SHP77 treated with DMSO at 0.1 percent for 48 hours (cell line): ENCODE measurements at places on chromosomes 13 and 19.

DNA sequence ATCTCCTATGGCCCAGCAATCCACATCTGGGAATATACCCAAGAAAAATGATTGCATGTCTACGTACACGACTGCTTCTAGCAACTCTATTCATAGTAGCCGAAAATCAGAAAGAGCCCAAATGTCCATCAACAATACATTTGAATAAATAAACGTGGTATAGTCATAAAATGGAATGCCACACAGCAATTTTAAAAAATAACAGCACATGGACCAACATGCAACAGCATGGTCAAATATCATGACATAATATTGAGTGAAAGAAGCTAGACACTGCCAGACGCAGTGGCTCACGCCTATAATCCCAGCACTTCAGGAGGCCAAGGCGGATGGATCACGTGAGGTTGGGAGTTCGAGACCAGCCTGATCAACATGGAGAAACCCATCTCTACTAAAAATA, 16.3 kb downstream of the TEX101 start:
- no peak for DNase-seq

DNA sequence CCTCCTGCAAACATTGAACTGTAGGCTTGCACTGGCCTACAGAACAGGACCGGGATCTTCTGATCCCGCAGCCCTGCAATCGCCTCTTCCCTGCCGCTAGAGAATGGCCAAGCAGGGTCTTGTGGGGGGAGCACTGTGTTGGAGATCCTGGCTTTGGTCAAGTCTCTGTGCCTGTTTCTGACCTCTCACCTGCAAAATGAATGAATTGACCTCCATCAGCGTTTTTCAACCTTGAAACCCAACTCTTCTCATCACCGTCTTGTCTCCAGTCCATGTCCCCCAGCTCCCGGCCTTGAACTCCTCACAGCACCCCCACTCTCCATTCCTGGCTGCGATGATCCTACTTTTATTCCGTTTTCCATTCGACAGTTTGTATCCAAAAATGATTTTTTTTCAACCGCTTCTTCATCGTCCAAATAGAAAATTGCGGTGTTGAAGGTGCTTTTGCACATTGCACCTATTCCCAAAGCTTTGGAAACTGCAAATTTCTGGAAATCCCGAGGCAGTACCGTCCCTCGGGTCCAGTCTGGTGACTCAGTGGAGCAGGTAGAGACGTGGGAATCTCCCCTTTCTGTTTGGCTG, 2.0 kb downstream of the MYO9B start:
- DNase-seq, result no peak

GRCh38 chr13:23684647-23685046, 114.4 kb downstream of the TNFRSF19 start:
- no peak for DNase-seq

GRCh38 chr19:53785196-53785889, 38.8 kb downstream of the NLRP12 start:
- no peak for DNase-seq

- peak; percentile 44 for DNase-seq
These were observed 49.0 kb upstream of the ZNF780A start for GRCh38 chr19:40139533-40140287.

DNA sequence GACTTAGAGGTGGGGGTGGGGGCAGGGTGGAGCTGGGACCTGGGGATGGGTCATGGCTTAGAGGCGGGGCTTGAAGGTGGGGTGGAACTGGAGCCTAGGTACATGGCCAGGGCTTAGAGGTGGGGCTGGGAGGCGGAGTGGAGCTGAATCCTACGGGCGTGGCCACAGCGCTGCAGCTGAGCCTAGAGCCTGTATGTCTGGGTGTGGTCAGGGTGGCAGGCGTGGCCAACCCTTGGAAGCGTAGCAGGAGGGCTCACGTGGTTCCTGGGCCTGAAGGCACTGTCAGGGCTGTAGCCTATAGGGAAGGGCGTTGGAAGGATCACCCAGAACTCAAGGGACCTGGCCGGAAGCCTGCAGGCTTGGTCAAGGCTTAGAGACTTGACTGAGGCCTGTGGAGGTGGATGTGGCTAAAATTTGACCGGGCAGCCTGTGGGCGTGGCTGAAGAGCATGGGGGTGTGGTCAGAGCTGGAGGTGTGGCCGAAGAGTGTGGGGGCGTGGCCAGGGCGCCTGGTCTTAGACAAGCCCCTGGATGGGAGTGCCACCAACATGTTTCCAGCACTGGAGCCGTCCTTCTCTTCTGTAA, 24.3 kb downstream of the COLGALT1 start:
- DNase-seq, result peak; percentile 4

DNA sequence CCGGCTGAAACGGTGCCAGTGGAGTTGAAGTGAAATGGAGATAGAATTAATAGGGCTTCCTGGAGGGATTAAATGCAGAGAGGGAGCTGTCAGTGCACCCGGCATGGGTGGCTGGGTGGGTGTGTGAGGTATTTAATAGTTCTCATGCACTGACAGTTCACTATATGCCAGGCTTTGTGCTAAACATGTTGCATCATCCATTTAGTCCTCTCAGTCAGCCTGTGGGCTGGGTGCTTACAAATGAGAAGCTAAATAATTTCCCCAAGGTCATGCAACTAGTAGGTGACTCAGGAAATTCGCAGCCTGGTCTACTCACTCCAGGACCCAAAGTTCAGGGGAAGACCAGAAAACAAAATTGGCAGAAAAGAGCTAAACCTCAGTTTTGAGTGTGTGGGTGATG, 63.5 kb upstream of the SPATA13 start:
- DNase-seq, result no peak

GRCh38 chr13:85993567-85993966, 194.3 kb upstream of the SLITRK6 start:
- peak; percentile 66 for DNase-seq

DNA sequence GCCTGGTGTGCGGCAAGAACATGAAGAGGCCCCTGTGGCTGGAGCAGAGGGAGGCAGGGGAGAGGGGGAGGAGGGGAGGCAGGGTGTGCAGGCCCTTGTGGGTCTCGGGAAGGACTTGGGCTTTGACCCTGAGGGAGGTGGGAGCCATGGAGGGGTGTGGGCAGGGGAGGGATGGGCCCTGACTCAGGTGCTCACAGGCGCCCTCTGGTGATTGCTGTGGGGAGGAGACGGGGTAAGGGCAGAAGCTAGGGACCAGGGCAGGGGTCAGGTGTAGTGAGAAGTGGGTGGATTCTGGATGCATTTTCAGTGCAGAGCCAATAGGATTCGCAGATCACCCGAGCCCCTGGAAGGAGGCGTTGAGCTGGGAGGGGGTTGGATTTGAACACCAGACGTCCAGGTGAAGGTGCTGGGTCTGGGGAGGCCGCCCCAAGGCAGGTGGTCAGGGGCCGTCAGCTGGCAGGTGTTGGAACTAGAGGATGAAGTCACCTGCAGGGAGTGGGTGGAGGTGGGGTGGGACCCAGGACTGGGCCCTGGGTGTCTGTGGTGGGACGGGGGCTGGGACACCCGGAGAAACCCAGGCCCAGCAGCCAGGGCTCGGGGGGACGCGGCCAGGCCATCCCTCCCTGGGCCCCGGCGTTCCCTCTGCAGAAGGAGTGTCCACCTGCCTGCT, 185.4 kb downstream of the KDM4B start:
- DNase-seq, result no peak

GRCh38 chr19:35114353-35115176, 1.1 kb upstream of the FXYD3 start:
- DNase-seq, result no peak

GRCh38 chr13:33132644-33133440, 116.6 kb downstream of the KL start:
- no peak for DNase-seq

DNA sequence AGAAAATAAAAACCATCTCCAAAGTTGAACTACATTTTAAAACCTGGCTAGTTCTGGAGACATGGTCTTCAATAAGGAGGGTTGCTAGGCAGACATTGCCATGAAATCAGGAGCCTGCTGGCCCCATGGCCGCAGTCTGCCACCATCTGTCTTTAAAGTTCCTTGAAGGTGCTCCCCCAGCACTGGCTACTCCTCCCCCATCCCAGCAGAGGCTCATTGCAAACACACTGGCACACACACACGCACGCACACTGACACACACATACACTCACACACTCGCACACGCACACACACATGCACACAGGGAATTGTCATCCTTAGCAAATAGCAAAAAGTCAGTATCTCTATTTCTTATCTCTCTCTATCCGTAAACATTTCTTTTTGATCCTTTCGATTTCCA, 68.4 kb downstream of the ZIC5 start:
- no peak for DNase-seq

- DNase-seq, result no peak
These were observed 22.3 kb downstream of the TEX29 start for GRCh38 chr13:111342721-111343120.

DNA sequence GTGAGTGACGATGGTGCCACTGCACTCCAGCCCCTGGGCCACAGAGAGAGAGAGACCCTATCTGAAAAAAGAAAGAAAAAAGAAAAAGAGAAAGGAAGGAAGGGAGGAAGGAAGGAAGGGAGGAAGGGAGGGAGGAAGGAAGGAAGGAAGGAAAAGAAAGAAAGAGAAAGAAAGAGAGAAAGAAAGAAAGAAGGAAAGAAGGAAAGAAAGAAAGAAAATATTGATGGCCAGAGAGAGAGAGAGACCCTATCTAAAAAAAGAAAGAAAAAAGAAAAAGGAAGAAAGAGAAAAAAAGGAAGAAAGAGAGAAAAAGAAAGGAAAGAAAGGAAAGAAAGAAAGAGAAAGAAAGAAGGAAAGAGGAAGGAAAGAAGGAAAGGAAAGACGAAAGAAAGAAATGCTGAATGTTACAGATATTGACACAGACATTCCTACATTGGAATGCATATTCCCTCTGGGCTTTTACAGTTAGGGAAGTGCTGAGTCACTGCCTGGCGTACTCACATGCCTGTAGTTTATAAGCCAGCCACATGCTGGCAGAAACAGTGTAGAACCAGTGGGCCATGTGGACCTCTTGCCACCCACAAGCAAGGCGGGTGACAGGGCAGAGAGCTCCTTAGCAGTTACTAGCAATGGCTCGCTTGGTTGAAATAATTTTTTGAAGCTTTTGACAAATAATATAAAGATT, 34.6 kb upstream of the SLC46A3 start:
- no peak for DNase-seq

- DNase-seq, result no peak
These were observed 28.6 kb upstream of the NDUFS7 start for GRCh38 chr19:1354970-1355567.

- DNase-seq, result no peak
These were observed 2.7 kb downstream of the EGLN2 start for GRCh38 chr19:40801426-40802299.

GRCh38 chr13:19634256-19634740, 839 bp downstream of the MPHOSPH8 start:
- DNase-seq, result no peak

DNA sequence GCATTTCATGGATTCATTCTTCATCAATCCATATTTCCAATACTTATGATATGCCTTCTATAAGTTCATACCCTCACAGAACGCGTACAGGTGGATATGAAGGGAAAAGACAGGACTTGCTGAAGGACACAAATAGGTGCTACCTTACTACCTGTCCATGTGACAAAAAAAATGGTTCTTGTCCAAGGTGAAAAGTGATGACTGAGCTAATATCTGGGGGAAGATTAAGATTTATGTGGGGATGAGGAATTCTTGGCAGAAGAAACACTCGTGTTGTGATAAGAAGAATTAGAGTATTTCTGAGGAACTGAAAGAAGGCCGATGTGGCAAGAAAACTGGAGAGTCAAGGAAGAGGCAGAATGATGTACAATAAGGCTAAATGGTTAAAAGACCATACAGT, 356.4 kb upstream of the ATXN8OS start:
- DNase-seq, result no peak

- DNase-seq, result no peak
These were observed 610 bp downstream of the RABAC1 start for GRCh38 chr19:41958367-41959055.

DNA sequence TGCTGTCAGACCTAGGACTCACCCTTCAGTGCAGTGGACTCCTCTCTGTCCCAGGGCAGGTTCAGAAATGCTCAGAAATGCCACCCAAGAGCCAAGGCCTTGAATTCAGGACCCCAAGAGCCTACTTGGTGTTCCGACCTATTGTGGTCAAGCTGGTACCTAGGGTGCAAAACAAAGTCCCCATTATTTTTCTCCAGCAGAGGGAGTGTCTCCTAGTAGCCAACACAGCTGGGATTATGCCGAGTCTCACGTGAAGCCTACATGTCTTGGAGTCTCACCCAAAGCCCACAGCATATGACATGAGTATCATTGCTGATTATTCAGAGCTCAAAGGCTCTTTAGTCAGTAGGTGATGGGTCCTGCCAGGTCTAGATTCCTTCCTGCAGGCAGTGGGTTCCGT, 671.1 kb upstream of the SPRY2 start:
- DNase-seq, result no peak

GRCh38 chr19:43767316-43767715, 12.6 kb upstream of the SMG9 start:
- DNase-seq, result no peak

DNA sequence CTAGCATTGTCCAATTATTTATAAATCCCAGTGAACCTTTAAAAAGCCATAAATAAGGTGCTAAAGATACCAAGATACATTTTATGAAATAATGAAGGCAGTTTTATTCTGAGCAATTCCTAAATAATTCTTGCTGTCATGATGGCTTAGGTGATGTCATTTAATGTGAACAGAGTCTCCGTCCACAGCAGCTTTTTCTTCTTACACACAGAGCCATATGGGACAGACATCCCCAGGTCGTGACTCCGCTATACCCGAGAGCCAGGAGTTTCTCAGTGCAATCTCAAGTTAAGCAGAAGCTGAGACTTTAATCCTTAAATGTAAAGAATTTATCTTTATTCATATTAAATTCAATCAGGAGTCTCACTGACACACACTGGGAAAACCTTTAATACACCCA, 29.7 kb downstream of the EFNB2 start:
- DNase-seq, result no peak

DNA sequence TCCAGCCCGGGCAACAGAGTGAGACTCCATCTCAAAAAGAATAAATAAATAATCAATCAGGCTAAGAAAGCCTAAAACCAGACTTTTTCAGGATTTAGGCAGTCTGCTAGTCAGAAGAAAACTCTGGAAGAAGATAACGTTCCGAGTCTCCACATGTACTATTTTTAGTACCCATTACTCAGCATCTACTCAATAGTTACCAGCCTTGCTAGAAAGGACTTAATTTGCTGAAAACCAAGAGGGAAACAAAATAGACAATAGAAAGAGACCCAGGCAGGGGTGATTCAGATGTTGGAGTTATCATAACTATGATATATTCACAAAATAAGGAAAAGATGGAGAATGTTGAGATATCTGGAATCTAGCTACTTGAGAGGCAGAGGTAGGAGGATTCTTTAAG, 3.6 kb upstream of the LIN7B start:
- DNase-seq, result no peak

GRCh38 chr19:5323475-5323811, 17.2 kb downstream of the PTPRS start:
- no peak for DNase-seq

- no peak for DNase-seq
These were observed 117.0 kb downstream of the RFC3 start for GRCh38 chr13:33934951-33935371.
